ENCODE measurements at places on chromosomes 11 and 22.

DNA sequence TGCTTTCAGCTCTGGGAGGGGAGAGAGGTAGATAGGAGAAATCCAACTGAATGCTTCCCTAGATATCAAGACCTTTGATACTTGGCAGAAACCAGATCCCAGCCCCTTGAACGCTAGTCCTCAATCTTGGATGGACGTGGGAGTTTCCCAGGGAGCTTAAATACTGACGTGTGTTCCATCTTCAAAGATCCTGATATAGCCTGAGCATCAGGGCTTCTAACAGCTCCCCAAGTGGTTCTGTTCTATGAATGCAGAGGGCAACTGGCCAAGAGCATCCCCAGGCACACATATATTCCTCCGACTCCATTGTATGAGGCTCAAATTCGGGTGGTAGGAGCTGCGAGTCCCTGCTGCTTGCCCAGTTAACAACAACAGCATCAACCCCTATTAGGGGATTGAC, 8.7 kb upstream of the ACCS start:
- no peak for DNase-seq

GRCh38 chr11:110720431-110721275, 8.4 kb upstream of the ARHGAP20 start:
- no peak for DNase-seq

- DNase-seq, result no peak
Observed at GRCh38 chr22:33321466-33321865, 263.3 kb upstream of the SYN3 start.

GRCh38 chr11:35688023-35688422, 25.4 kb downstream of the TRIM44 start:
- DNase-seq, result no peak

- DNase-seq, result no peak
Observed at GRCh38 chr11:117835576-117835975, 11.0 kb upstream of the FXYD2 start.

DNA sequence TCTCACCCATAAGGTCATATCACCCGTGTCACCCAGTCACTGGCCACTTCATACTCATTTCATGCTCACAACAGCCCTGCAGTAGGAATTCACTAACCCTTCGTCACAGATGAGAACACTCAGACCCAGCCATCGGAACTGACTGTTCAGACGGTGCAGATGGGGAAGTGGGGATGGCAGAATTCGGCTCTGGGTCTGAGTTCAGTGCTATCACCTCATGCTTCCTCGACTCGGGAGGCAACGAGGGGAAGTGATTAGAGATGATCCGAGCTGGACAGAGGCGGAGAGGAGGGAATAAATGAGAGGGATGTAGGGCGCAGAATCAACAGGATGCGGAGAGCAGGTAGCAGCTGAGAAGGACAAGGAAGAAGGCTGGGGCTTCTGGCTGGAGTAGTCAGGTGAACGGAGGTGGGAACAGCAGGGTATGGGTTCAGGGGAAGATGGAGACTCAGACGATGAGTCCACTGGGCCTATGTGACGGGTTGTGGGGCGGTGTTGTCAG, 4.7 kb downstream of the B3GNT6 start:
- no peak for DNase-seq

DNA sequence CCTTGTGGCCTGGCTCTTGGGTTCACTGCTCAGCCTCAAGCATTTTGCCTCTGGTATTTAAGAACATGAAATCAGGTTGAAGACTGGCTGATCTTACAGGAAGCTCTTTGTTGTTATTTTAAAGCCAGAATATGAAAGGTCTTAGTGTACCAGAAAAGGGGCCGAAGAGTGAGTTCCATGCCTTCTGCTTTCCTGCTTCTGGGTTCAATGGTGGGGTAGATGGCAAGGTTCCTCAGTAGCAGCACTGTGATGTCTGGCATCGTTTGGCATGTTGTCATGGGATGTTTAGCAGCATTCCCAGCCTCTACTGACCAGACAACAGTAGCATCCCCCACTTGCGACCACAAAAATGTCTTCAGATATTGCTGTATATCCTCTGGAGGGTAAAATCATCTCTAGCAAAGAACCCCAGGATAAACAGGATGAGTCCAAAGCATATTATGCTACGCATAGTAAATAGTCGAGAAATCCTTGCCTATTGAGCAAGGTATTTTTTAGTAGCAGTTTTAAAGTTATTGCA, 2.4 kb downstream of the VPS26B start:
- no peak for DNase-seq

All from stimulated activated CD4-positive, alpha-beta T cell treated with anti-CD3 and anti-CD28 coated beads, Interleukin-1b, Interleukin-23, amount 100 ng/mL, for 1 hour (primary cell).